ENCODE measurements at places on chromosomes 2 and 18.

GRCh38 chr18:68219872-68220271, 495.0 kb downstream of the TMX3 start:
- no peak for DNase-seq

GRCh38 chr2:184530239-184530638, 68.1 kb upstream of the ZNF804A start:
- DNase-seq: no peak

- no peak for DNase-seq
These were observed 183.2 kb upstream of the SLC39A10 start for GRCh38 chr2:195473862-195474261.

- no peak for DNase-seq
These were observed 109.2 kb downstream of the COPS8 start for GRCh38 chr2:237194906-237195305.

GRCh38 chr2:211447548-211447947, 891.1 kb downstream of the CPS1 start:
- no peak for DNase-seq

DNA sequence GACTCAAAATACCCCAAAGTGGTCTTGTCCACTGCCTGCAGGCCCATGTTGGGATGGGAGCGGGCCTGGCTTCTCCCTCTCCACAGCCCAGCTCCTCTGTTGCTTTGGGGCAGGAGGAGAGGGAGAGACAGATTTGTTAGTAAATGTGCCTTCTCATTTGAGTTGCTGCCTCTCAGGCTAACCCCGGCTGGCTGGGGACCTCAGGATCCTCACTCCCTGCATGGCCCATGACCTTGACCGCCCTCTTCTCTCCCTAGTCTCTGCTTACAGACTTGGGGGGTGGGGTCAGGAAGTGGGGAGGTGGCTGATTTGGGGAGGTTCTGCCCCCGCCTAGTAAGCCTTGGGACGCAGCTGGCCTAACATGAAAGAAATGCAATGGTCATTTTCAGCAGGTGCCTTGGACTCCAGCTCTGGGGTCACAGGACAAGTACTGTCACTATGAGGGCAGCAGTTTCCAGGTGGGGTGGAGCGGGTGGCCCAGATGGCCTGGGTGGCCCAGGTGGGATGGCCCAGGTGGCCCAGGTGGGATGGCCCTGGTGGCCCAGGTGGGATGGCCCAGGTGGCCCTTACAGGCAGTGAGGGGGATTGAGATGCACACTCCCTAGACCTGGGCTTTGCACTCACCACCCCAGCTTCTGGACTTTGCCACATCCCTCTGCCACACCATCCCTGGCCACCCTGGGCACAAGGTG, 24.1 kb downstream of the HJURP start:
- no peak for DNase-seq

DNA sequence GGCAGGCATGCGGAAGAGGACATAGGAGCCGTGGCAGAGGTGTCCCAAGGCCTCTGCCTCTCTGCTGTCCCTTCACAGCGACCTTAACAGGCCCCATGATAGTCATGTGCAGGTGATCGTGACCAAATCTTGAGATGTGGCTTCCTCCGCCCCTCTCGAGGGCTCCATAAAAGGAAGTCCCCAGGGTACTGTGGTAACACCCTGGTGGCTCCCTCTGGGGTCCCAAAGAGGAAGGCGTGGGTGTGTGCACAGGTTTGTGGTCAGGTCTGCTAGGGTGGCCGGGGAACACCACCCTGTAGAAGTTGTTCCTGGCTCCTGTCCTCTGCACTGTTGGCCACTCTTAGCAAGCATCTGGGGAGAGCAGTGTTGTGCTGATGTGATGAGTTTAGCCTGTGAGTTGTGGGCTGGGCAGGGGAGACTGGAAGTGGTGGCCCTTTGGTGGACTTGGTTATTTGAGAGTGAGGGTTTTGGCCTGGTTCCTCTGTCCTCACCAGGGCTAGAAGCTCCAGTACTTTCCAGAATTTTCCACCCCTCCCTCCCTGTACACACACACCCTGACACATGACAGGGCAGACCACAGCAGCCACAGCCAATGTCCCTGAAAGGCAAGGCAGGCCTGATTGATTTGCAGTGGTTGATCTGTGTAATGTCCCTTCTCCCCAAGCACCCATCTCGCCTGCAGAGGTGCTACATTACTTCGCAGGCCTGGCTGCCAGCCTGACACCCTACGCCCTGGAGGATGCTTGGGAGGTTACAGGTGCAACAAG, 68.9 kb upstream of the BOD1L2 start:
- DNase-seq: no peak

GRCh38 chr2:33927756-33928155, 328.7 kb upstream of the FAM98A start:
- DNase-seq: no peak

- DNase-seq: no peak
These were observed 32.7 kb upstream of the RIT2 start for GRCh38 chr18:43148231-43148630.

- no peak for DNase-seq
These were observed 202.9 kb upstream of the NT5C1B start for GRCh38 chr2:18792226-18792629.
